Aorta (tissue), 5 donors: ENCODE measurements at places on chromosomes 4 and X. TPM values are rescaled to one million over a fixed set of nuclear protein-coding genes. Genes with fewer than 3 reads are reported as not detected.

DNA sequence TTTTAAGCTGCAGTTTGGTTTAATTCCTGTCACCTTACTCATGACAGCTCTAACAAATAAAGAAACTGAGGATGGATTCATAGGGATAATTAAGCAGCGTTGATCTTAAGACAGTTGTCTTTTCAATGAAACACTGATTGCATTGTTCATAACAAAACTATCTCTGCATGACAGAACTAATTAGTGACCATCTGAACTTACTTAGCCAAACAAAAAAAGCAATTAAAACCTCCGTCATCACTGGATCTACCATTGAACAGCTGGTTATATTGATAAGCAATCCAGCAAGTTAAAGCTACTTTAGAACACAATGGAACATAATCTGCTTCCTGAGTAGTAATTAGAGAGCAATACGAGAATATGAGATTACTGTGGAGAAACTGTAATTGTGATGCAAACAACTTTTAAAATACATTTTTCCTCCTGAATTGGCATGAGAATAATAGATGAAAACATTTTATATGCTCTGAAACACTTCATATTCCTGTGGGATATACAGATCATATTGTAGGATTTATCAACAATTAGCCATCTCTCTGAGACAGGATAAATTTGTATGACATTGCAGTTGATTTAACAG is 2576.8 kb downstream of the PCDH7 start:
- DNase-seq = no peak

- no peak for DNase-seq
Observed at GRCh38 chr4:95411371-95412088, 137.2 kb downstream of the UNC5C start.

CCDC120 gene
- total RNA-seq = 7.6 TPM

DNA sequence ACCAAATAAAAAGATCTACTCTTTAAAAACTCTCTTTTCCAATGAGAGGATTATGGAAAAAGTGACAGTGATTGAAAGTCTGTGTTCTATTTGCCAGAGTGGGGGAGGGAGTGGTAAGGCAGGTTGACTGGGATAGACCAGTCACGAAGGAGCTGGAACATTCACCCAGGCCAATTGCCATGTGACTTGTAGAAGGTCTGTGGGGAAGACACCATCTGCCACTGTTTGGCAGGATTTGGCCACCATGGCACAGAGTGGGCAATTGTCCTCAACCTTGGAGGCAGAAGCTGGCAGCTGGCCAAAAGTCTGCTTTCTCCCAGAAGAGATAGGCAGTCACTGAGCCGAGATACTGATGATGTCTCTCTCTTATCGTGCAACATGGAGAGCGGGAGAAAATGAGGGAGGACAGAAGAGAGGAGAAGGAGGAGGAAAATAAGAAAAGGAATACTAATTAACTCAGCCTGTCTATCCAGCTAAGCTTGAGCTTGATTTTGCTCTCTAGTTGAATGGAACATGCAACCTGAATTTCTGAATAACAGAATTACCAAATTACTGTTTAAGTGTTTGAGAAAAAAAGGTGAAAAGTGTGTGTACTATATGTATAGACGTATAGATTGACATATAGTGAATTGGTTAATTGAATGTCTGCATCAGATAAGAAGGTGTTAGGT is 267.1 kb downstream of the ARHGAP24 start:
- peak; percentile 77 for DNase-seq

LRCH2 gene
- 9.5 TPM for total RNA-seq

DNA sequence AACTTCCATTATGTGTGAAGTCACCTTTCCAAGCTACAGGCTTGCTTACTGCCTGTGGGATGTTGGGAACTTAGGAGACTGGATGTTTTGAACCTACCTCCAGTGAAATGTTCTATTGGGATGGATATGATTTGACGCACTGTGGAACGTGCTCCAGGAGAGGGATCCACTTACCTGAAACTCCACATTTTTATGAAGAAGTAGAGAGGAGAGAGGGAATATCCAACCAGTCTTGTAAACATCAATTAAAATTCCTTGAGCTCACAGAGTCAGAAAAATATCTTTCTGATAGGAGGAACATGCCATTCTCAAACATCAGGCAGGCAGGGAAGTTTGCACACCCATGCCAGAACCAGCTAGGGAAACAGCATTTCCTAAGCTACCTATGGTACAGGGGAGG is 91.1 kb upstream of the MAOA start:
- no peak for DNase-seq

DNA sequence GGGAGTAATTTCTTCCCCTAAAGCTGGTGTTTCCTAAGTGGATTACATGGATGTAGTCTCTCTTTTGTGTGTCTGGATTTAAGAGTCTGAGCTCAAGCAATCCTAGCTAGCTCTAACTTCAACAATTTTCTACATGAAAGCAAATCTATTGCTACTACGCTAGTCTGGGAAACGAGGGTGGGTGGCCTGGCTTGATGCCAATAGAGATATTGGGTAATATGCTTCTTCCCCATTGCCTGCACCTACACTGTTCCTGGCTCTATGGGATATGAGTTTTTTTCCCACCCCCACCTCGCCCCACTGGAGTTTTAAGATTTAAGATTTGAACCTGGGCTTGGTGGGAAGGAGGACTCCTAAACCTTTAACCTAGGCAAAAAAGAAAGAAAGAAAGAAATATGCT is 158.8 kb downstream of the RBM46 start:
- no peak for DNase-seq

DNA sequence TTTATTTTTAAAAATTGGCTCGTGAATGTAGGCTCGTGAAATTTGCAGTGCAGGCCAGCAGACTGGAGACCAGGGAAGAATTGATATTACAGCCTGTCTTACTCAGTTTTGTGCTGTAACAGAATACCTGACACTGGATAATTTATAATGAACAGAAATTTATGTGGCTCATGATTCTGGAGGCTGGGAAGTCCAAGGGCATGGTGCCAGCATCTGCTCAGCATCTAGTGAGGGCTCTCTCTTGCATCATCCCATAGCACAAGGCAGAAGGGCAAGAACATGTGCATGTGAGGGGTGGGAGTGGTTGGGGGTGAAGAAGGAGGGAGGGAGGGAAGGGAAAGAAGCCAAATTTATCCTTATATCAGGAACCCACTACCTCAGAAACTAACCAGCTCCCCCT is 13.7 kb upstream of the CLTRN start:
- no peak for DNase-seq

- no peak for DNase-seq
Observed at GRCh38 chr4:57148177-57148576, 38.0 kb upstream of the IGFBP7 start.

DGKK gene
- not detected for total RNA-seq

P2RY10 gene
- 1.1 TPM for total RNA-seq

NEUROG2 gene
- total RNA-seq = not detected

ADRA2C gene
- total RNA-seq = 36.4 TPM

GRCh38 chrX:55919367-55920221 is 202.0 kb downstream of the RRAGB start:
- DNase-seq = no peak

- no peak for DNase-seq
Observed at GRCh38 chr4:159308566-159309340, 205.9 kb downstream of the RAPGEF2 start.

XAGE1B gene
- not detected for total RNA-seq
